BE2C (cell line): ENCODE measurements at places on chromosomes 12 and 14.

DNA sequence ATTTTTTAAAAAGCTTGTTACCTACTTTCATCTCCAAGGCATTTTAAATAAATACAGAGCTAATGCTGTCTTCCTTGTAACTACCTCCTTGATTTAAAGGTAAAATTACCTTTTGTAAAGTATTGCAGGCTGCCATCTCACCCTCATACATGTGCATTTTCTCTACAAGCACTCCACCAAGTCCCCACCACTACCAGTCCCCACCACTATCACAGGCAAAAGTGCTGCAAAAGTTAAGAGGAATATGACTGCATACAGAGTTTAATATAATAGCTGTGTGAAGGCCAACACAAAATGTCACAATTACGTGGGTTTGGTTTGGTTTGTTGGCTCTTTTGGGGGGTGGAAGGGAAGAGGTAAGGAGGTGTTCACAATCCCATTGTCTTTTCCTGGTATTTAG lies 9.6 kb downstream of the SIX1 start:
- no peak for DNase-seq

DNA sequence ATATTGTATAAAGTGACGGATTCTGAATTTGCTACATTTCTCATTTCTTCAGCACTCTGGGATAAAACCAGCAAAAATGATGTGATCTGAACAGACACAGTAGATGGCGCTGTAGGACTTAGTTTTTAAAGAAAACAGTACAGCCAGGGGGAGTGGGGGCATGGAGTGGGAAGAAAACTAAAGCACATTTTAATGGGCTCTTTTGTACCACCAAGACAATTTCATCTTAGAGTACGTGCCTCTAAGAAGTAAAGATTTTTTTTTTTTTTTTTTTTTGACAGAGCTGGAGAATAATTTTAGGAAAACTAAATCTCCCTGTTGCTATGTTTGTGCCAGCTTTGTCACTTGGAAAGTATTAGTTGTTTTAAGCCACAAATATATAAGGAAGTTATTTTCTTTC lies 124.4 kb downstream of the RAD51B start:
- peak; percentile 76 for DNase-seq

GRCh38 chr12:108911915-108912314 lies 32.0 kb downstream of the DAO start:
- DNase-seq = no peak

DNA sequence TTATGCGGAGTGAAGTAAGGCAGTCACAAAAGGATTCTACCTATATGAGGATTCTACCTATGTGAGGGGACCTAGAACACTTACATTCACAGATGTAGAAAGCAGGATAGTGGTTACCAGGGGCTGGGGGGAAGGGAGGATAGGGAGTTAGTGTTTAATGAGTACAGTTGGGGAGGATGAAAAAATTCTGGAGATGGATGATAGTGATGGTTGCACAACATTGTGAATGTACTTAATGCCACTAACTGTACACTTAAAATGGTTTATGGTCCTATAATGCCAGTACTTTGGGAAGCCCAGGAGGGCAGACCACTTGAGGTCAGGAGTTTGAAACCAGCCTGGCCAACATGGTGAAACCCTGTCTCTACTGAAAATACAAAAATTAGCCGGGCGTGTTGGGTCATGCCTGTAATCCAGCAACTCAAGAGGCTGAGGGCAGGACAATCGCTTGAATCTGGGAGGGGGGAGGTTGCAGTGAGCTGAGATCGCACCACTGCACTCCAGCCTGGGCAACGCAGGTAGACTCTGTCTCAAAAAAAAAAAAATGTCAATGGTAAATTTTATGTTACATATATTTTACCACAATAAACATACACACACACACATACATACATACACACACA lies 25.4 kb downstream of the SVOP start:
- DNase-seq = no peak

GRCh38 chr12:94167756-94168416 lies 19.5 kb downstream of the PLXNC1 start:
- DNase-seq = no peak

- DNase-seq = no peak
Measured at GRCh38 chr14:70020352-70021170, 141.3 kb downstream of the SMOC1 start.

DNA sequence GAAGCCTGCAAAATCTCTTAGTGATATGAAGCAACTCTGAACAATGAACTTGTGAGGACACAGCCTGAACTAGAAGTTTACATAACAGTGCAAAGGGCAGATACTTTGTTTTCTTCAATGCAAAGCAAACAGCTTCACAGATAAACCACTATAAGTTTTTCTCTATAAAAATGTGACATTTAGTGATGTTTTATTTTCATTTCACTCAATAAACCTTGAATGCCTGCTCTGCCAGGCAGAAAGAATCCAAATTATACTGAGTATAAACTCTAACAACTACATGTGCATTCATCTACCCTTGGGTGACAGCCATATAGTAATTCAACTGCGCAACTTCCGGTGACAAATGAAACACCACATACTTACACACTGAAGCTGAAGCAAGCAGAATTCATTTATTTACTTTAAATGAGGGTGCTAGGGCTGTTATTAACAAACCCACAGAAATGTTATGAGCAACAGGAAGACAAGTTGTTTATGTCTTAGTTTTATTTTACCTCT lies 10.3 kb downstream of the DCP1B start:
- DNase-seq = no peak

DNA sequence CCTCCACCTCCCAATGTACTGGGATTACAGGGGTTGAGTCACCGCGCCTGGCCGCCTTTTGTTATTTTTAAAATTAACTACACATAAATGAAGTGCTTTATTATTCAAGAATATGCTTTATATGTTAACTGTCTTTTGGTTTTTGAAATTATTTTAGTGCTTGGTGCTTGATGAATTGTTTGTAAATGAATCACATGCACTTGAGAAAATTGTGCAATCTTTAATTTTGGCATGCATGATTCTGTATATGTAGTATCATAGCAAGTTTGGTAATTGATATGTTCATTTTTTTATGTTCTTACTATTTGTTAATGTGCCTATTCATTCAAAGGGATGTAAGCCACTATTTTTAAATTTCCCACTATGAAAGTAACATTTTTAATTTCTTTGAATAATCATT lies 440.9 kb downstream of the NAV3 start:
- DNase-seq = no peak

DNA sequence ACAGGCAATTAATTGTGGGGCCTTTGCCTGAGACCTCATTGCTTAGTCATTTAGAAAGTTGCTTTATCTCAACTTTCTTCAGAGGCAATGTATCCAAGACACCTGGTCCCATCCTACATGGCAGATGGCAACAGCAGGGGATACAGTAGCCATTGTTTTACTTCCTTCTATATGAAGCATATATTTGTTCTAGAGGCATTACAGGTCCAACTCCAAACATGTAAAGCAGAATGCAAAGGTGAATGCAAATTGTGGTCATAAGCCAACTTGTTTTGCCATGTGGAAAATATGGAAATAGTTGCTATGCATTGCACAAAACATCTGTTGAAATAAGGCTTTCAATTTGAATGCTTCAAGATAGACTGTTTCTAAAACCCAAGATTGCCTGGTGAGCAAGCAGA lies 109.8 kb upstream of the BCAT1 start:
- DNase-seq = no peak

GRCh38 chr12:130128790-130129735 lies 33.2 kb upstream of the FZD10 start:
- no peak for DNase-seq

- DNase-seq = no peak
Measured at GRCh38 chr12:22254478-22254877, 80.0 kb downstream of the ST8SIA1 start.

DNA sequence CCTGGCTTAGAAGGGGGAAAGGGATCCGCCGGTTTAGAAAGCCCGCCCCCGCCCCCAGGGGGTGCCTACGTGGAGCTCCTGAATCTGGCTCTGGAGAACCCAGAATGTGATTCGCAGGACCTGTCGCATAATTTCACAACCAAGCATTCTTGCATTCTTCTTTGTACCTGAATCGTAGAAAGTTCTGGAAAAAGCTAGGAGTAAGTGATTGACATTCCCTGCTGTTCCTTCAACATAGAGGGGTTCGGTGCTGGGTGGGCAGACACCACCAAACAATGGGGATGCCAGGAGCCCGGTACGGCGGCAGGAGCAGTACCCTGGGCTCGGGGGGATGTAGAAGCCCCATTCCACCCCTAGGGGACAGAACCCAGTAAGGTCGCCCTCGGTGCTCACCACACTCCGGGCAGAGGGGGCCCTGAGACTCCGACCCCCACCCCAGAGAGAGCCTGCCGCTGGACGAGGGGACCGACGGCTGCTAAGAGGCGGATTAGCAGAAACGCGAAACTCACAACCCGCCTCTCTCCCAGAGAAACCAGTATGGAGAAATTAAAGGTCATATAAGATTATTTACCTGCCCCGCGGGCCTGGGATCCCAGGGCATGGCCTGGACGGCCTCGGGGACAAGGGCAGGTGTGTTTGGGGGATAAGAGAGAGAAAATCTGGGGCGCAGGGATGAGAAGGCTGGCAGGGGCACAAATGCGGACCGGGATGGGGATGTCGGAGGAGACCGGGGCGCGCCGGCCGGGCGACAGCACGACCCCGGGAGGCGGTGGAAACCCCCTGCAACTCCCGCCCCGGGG lies 520 bp downstream of the CSRP2 start:
- peak; percentile 41 for DNase-seq

DNA sequence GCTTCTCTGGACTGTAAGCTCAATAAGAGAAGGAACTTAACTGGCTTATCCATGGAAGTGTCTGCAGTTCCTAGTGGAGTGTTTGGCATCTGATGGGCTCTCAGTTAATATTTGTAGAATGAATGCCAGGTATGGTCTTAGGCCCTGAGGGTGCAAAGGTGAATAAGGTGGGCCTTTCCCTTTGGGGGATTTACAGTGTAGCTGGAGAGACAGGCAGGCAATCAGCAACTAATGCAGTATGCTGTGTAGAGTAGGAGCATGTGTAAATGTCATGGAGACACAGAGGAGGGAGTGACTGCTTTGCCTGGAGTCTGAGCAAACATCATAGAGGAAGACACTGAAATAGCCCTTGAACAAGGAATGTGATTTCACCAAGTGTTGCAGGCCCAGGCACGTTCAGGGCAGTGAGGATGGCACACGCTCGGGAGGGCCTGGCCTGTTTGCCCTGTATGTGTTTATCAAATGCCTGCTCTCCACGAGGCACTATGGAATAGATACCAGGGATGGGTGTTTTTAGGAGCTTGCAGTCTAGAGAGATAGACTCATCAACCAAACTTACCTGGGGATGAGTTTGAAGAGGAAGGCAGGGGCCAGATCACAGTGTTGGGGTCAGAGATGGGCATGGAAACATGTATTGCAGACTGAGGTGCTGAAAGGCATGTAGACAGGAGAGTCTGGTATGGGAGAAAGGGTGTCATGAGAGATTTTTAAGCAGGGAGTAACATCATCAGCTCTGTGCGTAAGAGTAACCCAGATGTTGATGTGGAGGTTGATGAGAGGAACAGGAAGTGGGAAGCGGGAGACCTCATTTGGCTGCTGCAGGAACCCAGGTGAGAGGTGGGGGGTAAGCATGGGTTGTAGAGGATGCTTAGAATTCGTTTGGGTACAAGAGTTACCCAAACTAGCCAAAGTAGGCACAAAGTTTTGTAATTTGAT lies 54.1 kb downstream of the PLXNC1 start:
- no peak for DNase-seq

DNA sequence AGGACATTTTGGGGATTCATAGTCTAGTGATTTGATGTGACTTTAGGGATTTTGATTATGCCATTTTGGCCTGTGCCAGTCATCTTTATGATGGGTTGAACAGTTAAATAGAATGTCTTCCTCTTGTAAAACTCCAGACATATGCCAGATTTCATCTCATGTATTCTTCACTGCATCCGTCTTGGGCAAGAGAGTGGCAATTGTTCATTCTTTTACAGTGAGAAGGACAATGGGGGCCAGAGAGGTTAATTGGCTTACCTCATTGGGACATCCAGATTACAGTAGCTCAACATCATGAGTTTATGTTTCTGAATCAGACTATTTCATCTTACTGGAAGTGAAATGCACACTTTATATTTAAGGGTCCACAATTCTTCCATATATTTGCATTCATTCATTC lies 108.2 kb upstream of the SLC38A2 start:
- no peak for DNase-seq

DNA sequence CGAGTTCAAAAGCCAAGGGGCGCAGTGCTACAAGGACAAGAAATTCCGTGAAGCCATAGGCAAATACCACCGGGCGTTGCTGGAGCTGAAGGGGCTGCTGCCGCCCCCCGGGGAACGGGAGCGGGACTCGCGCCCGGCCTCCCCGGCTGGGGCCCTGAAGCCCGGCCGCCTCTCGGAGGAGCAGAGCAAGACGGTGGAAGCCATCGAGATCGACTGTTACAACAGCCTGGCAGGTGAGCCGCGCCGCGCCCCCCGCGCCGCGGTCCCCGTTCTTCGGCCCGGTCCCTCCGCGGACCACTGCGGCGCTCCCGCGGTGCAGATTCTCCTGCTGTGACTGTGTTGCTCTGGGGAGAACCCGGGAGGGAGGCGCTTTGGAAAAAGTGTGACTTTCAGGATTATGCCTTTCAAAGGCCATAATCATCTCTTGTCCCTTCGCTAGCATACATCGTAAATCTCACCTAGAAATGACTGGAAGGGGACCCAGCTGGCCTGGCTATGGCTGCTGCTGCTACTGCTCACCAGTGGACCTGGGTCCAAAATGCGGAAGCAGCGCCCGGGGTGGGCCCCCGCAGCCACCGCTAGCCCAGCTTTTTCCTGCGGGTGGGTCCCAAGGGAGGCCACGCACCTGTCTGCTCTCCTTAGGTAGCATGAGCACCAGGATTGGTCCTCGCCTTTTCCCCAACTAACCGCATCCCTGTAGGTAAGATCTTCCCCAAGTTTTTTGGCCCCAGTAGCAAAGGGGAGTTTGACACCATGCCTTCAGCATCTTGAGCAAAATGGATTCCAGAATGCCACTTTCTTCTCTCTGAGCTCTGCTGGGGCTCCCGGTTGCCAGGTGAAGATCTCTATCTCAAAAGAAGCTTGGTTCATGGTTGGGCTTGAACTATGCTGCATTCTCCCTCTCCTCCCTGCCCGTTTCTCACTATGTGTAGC lies 853 bp downstream of the TTC9 start:
- DNase-seq = peak; percentile 12

DNA sequence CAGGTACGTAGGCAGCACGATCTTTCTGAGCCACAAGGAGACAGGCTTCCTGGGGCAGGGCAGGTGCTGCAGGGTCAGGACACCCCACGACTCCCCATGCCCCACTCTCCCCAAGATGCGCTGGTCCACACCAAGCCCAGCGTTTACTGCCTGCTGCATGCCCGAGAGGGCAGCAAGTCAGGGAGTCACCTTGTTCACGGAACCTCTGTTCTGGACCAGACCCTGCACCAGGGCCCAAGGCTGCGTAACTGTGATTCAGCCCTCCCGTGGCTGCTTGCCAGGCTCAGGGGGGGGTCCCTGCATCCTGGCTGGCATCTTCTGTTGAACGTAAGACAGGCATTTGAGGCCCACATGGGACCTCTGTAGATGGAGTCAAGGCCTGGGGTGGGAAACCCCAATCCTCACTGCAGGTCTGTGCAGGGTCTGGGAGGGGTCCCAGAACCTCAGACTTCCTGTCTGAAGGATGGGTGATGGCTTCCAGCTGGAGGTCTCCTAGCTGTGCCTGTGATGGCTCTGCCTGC lies 228.6 kb upstream of the RTL1 start:
- DNase-seq = no peak
